ENCODE measurements at places on chromosomes 16 and 17.

DNA sequence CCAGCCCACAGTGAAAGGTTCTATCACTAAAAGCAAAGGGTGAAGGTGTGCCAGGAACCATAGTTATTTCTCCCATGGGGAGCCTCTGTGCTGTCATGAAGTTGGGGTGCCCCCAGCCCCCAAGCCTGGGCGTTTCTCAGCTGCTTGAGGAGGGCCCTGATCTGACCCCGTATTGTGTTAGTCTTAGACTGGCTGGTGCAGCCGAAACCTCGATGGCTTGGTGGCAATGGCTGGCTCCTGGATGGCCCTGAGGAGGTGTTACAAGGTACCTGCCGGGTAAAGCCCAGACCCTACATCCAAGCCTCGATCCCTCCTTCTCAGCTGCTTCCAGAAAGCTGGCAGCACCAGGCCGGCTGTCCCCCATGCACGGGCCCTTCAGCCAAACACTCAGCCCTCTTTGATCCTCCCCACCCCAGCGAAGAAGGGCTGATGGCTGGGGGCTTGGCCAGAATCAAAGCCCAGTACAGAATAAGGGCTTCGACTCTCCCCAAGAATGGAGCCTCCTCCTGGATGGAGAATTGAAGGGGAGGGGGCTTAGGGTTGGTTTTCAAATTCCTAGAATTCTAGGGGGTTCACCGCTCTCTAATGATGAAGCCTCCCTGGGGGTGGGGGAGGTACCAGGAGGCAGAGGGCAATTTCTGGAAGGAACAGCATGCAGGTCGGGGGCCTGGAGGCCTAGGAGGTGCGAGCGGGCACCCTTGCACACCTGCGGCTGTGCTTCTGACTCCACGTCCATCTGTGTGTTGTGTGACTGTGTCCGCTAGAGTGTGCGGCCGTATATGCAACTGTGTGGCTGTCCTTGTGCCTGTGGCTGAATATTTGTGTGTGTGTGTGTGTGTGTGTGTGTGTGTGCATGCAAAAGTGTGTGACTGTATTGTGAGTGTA lies 23.7 kb downstream of the WFDC1 start:
- DNase-seq, result no peak

- DNase-seq, result peak; percentile 74
These were observed 25.6 kb upstream of the MRPS23 start for GRCh38 chr17:57875290-57876022.

DNA sequence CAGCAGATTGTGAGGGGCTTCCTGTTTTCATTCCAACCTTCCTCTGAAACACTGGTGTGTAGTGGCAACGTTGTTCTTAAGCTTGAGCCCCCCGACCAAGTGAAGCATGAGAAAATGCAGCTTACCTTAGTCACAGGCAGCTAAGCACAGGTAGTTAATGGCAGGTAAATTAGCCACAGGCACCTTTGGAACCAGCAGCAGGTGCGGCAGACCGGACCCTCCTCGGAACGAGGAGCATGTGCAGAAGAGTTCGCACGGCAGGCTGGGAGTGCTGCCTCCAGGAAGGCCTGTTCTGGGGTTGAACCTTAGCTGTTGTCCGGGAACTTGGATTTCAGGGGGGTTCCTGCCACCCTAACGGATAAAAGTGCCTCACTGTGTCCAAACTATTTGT lies 7.2 kb upstream of the IRF8 start:
- DNase-seq, result no peak

- DNase-seq, result no peak
These were observed 105.3 kb downstream of the CYLD start for GRCh38 chr16:50847166-50847565.

DNA sequence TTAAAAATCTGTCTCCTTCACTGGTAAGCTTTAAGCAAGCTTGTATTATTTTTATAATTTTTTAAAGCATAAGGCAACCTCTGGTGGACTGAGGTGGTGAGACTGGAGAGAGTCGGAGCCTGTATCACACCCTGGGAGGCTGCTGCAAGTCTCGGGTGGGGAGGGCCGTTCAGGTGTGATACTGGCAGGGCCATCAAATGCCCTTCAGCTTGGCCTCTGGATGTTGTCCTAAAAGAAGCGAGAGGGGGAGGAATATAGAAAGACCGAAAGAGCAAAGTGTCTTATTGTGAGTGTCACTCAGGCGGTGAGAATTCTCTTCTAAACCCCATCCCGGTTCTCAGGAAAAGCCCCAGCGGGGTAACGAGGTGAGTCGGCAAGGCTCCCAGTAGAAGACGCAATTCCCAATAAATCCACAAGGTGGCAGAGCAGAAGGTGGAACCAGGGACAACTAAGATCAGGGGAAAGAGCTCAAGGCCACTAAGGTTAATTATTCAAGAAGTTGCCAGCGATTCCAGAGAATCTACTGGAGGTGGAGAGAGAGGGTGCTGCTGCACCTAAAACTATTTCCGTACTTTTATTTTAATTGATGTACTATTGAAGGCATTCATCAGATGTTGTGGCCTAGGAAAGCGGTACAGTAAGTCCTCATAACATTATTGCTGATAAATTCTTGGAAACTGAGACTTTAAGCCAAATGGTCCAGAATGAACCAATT lies 14.1 kb downstream of the C17orf67 start:
- no peak for DNase-seq

- no peak for DNase-seq
These were observed 11.3 kb upstream of the CHST6 start for GRCh38 chr16:75506574-75506973.

- DNase-seq, result no peak
These were observed 3.3 kb upstream of the PPP1R1B start for GRCh38 chr17:39623356-39623950.

DNA sequence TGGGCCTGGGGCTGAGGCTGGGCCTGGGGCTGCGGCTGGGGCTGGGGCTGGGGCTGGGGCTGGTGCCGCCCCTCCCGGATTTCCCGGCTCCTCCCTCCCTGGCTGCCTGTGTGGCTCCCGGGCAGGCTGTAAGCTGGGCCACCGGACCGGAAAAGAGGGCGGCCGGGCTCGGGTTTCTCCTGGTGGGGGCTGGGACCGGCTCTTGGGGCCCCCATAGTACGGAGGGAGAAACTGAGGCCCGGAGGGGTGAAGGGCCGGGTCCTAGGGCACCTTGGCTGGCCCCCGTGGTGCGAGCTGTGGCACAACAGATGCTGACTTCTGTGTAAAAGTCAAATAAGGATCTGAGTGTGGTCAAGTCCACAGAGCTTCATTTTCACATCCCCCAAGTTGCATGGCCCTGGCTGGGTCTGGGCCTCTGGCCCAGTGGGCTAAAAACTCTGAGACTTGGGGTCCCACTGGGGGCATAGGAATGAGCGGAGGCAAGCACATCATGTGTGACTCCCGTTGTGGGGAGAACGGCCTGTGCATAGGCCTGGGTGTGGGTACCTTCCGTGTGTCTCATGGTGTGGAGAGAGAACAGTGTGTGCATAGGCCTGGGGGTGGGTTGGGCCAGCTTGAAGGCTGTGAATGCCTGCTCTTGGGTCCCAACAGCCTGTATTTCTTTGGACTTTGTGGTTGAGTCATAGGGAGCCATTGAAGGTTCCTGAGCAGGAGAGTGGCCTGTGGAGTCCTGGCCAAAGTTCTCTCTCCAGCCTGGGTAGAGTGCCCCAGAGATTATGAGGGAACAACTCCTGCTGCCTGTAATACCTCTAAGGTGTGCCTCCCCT lies 123.9 kb upstream of the CIBAR2 start:
- no peak for DNase-seq

GRCh38 chr16:2910441-2910969 lies 1.2 kb upstream of the FLYWCH1 start:
- DNase-seq, result no peak

DNA sequence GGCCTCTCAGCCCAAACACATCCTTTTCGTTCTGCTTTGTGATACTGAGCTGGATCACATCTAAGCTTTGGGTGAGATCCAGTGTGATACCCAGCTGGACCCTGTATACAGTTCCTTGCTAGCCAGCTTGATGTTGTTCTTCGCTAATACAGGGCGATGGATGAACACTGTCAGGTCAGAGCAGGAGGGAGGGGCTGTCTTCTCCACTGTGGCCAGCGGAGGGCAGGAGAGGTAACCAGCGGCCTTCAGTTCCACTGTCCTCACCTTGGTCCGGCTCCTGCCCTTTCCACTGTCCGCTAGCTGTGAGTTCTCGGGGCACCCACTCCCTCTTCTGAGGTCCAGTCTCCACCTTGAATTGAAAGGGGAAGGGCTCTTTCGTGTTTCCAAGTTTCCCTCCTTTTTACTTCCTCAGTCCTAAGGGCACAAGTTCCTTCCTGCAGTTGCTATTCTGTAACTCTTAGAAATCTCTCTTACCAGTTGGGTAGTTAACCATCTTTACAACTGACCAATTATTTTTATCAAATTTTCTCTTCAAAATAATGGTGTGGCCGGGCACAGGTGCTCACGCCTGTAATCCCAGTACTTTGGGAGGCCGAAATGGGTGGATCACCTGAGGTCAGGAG lies 3.0 kb upstream of the ZNF213 start:
- DNase-seq, result no peak

DNA sequence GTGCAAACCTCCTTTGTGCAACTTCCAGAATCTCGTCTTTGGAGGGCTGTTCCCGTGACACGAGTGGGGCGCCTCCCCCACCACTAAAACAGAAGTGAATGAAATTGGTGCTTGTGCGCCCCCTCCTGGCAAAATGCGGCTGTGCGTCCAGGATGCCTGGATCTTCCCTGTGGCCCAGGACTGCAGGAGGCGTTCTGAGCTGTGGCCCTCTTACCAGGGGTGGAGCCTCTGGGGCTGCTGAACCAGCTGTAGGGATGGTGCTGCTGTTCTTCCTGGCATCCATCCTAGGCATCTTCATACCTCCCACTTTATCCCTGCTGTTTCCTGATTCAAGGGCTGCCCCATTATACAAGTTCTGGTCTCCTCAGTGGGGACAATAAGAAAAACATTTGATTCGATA lies 18.5 kb upstream of the NAGLU start:
- no peak for DNase-seq

DNA sequence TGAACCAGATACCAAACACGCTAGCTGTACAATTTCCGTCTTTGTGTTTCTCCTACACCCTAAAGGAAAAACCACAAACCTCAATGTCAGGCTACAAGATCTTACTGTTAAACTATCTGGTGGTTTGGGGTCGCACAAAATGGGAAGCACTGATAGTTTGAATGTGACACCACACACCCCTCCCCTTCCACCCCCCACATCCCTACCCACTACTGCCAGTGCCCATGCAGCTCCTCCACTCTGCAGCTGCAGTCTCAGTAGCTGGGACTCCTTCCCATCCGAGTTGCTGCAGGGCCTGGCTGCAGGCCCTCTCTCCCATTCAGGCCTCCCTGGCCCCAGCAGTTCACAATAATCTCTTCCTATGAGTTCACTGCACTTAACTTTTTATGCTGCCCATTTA lies 18.4 kb downstream of the TRAP1 start:
- no peak for DNase-seq

DNA sequence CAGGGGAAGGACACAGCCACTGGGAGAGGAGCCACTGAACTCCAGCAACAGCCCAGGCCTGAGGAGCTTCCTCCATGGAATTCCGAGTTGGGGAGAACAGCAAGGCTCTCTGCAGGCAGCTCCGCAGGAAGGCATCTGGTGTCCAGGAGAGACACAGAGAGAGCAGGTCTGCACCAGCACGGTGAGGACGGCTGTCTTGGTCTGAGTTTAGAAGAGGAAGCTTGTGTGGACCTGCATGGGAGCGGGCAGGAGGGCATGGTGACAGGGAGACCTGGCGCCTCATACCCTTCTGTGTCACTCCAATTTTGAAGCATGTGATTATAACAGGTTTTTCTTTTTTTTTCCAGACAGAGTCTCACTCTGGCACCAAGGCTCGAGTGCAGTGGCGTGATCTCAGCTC lies 6.4 kb downstream of the SLC38A10 start:
- no peak for DNase-seq

DNA sequence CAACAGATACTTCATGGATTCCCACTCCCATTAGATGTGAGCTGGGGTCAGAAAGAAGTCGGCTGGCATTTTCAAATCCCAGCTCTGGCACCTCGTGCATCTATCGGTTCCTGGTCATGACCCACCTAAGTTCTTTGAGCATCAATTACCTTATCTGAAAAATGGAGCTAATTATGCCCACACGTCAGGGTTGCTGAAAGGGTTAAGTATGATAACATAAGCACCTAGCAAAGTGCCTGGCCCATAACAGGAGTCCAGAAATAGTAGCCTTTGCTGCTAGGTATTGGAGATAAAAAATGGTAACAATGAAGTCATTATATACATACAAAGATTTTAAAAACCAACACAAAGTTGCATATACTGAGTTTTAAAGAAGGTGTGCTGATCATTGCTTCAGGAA lies 14.1 kb upstream of the GNA13 start:
- DNase-seq, result no peak

- no peak for DNase-seq
These were observed 681.4 kb downstream of the WWOX start for GRCh38 chr16:78780808-78781207.

DNA sequence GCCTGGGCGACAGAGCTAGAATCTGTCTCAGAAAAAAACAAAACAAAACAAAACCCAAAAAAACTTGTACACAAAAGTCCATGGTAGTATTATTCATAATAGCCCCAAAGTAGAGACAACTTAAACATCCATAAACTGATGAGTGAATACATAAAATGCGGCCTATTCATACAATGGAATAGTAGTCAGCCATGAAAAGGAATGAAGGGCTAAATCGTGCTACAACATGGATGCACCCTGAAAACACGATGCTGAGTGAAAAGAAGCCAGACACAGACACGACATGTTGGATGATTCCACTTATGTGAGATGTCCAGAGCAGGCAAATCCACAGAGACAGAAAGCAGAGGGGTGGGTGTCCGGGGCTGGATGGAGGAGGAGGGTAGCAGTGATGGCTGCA lies 12.3 kb downstream of the KCNG4 start:
- no peak for DNase-seq

- no peak for DNase-seq
These were observed 178.9 kb downstream of the COPRS start for GRCh38 chr17:31680126-31680525.

DNA sequence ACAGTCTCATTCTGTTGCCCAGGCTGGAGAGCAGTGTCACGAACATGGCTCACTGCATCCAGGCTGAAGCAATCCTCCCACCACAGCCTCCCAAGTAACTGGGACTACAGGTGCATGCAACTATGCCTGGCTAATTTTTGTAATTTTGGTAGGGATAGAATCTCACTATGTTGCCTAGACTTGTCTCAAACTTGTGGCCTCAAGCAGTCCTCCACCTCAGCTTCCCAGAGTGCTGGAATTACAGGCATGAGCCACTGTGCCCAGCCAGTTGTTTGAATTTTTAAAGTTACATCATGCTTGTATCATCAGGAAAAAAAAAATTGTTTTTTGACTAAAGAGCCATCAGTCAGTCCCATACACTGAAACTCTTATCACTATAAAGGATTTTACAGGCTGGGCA lies 17.1 kb upstream of the VPS4A start:
- DNase-seq, result no peak

GRCh38 chr17:59547131-59547915 lies 18.1 kb upstream of the DHX40 start:
- DNase-seq, result no peak
